D341Med (cell line): ENCODE measurements at places on chromosomes 2 and 18.

- DNase-seq = no peak
Measured at GRCh38 chr18:59180150-59180845, 39.7 kb upstream of the GRP start.

DNA sequence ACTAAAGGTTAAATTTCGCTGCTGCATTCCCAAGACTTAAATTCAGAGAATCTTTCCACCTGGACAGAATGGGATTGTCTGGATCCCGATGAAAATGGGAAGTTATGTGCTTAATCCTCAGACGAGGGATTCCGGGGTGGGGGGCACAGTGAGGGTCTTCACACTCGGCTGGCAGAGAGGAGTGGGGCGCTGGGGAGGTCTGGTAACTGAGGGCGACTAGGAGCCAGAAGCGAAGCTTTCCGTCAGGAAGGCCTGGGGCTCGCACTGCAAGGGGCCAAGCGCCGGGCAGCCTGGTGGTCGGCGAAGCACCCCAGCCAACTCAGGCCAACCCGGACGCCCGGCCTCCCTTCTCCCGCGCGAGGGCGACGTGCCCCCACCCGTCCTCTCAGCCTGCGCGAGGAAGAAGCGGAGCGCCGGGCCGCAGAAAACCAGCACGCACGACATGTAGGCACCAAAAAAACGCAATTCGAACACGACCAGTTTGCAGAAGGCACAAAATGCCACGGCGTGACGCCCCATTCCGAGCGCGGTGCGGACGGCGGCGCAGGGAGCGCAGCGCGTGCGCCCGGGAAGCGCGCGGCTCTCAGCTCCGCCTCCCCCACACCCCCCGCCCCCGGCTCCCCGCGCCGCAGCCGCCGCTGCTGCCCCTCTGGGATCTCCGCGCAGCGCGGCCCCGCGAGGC, 188.1 kb downstream of the ZEB2 start:
- DNase-seq = no peak

DNA sequence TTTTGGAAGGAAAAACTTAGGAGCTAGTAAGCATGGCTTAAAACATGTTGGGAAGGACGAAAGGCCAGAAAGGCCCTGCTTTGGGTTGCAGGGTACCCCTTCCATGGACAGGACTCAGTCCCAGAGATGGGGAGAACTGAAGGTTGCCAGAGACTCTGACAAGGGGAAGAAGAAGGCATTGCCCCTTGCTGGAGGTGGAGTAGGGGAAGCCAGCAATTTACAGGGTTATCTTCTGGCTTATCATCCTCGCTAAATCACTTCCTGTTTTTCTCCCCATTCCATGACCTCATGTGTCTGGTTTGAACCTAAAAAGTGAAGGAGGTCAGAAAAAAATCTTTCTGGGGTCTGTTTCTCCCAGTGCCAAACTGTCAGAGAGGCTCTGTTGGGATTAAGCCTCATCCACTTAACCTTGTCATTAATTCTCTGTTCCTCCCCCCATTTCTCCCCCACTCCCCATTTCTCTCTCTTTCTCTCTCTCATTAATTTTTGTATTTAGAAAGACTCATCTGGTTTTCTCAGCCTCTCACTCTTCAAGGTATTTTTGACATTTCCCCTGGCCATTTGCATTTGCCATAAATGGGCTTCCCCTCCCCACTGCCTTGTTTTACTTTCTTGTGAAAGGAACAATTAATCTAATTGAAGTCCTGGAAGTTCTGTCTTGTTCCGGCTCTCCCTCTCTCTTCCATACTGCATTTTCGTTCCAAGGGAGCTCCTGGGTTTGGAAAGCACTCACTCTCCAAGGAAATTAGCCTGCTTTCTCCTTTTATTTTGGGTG, 17.4 kb downstream of the NRP2 start:
- no peak for DNase-seq

DNA sequence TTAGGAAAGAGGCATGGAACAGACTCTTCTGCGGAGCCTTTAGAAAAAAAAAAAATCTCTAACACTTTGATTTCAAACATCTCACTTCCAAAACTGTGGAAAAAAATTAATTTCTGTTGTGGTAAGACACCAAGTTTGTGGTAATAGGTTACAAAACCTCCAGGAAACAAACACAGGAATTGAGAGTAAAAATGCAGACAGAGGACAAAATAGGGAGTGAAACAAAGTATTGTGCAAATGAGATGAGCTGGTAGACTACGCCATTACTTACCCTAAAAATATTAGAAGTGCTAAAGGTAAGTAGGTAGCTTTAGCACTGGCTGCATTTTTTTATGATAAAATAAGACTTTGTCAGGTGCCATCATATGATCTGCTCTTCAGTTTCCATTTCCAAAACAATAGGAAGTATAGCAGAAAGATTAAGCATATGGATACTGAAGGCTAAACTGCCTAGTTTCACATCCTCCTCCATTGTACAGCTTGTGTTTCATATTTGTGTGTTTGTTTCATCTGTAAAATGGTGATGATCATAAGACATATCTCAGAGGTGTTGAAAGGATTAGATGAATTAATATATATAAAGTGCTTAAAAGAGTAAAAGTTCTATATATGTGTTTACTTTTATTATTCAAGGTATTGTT, 309.2 kb downstream of the NR4A2 start:
- DNase-seq = no peak

- DNase-seq = peak; percentile 21
Measured at GRCh38 chr2:241564596-241565410, 6.3 kb downstream of the BOK start.

- DNase-seq = no peak
Measured at GRCh38 chr2:133591164-133591563, 22.9 kb upstream of the NCKAP5 start.

DNA sequence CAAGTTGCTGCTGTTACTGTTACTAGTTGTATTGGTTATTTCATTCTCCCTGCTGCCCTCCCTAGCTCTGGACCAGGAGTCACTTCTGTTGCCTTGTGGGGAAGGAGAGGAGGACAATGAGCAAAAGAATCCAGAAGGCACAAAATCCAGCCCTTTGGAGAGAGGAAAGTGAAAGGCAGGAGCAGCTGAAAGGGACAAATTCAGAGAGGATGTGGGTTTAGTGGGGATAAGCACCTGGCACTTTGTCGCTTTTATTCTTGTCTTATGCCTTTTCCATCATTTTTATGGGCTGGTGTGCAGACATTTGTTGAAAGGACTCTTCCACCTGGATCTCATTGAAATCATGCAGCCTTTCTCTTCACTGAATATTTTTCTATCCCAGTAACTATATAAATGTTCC, 24.3 kb upstream of the LTBP1 start:
- DNase-seq = no peak

- DNase-seq = no peak
Measured at GRCh38 chr18:51716277-51716676, 518.8 kb upstream of the MEX3C start.

DNA sequence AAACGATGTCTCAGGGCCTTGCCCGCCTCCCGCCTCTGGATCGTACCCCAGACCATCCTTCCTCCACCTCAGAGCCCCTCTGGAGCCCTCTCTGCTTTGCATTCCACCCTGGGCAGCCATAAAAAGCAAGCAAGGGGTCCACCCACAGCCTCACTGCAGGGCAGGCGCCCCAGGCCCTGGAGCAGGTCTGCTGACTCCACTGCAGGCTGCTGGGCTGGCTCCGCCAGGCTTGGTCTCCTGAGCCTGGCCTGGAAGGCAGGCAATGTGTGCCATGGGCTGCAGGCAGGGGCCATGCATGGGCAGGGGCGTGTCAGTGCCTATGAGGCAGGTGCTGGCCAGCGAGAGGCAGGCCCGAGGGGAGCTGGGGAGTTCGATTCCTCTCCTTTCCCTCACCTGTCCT, 186.0 kb downstream of the ANKRD30B start:
- no peak for DNase-seq

DNA sequence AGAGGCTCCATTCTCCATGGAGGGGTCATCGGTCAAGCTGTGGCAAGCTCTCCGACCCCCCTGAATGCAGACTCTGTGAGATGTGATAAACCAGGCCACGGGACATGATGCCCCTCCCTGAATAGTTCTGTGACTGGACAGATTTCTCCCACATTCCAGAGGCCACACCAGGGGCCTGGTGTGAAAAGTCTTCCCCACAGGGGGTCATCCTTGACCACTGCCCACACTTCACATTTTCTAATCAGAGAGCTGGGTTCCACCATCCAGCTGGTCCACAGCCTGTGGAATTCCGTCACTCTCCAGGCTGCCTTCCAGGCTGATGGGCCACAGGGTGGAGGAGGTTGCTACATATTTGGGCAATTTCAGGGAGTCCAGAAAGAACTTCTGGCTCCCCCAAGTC, 51.3 kb upstream of the CYRIA start:
- no peak for DNase-seq

- no peak for DNase-seq
Measured at GRCh38 chr18:61543518-61543917, 210.3 kb downstream of the CDH20 start.

DNA sequence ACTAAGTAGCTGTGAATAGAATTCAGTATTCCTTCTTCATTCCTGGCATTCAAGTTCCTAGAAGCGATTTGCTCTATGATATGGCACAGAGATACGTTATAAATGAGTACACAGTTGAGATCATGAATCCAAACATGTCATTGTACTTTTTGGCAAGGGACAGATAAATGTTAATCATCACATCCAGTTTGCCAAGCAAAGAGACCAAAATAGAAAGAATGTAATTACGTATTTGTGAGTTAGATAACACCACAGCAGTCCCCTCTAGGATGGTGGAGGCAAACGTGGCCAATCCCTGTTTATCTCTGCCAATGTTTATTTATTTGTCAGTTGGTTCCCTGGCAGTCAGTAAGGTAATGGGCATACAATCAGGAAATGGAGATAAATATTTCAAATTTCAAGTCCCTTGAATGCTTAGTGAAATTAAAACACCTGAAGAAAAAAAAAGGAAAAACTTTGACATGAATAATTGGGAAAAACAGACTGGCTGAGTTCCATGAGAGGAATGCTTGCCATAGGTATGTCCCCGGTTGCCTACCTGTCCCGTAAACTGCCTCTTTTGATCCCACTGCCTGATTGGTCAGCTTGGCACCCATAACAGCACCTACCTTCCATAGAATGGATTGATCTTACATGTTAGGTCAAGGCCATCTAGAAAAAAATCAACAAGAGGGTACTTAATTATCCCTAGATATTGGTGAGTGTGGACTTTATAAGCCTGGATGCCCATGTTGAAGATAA, 451.1 kb upstream of the NETO1 start:
- no peak for DNase-seq

DNA sequence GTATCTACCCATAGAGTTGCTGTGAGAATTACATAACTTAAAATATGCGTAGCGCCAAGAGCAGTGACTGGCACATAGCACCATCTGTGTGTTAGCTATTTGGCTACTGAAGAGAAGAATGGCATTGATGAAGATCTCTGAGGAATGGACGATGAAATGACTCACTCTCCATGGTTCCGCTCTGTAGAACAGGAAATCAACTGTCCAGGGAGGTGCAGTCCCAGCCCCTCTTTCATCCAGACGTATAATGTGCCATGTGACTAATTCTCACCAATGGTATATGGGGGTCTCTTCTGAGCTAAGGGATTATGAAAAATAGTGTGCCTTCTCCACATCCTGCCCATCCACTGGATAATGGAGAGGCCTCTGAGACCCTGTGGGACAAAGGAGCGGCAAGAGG, 254.8 kb downstream of the CYP26B1 start:
- DNase-seq = no peak

DNA sequence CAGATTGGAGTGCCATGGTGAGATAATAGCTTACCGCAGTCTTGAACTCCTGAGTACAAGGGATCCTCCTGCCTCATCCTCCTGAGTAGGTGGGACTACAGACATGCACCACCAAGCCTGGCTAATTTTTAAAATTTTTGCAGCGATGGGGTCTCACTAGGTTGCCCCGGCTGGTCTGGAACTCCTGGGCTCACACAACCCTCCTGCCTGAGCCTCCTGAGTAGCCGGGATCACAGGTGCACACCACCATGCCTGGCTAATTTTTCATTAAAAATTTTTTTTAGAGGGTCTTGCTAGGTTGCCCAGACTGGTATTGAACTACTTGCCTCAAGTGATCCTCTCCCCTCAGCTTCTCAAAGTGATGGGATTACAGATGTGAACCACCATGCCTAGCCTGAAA, 27.8 kb downstream of the RAB31 start:
- no peak for DNase-seq

- peak; percentile 21 for DNase-seq
Measured at GRCh38 chr2:141109633-141110032, 1021.2 kb downstream of the LRP1B start.
